Amygdala (tissue), 56 donors: ENCODE measurements at places on chromosomes 16 and 17.

DNA sequence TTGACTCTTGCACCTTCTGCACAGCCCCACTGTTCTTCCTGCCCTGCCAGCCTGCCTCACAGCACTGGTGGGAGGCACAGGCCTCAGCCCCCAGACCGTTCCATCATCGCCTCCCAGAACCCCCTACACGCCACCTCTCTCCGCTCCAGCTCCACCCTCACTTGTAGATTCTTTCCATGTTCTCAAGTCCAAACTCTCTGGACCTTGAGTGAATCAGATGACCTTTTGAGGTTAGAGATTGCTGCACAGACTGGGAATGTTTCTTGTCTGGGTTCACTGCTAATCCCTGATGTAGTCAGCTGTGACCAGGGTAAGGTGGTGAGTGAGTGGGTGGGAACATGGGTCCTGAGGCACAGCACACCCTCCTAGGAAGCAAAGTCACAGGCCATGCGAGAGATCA lies 272.4 kb downstream of the IRF8 start:
- DNase-seq = no peak

GRCh38 chr17:53150101-53150698 lies 672.5 kb upstream of the KIF2B start:
- no peak for DNase-seq

- DNase-seq = no peak
Observed at GRCh38 chr17:45974916-45975630, 24.0 kb upstream of the STH start.

DNA sequence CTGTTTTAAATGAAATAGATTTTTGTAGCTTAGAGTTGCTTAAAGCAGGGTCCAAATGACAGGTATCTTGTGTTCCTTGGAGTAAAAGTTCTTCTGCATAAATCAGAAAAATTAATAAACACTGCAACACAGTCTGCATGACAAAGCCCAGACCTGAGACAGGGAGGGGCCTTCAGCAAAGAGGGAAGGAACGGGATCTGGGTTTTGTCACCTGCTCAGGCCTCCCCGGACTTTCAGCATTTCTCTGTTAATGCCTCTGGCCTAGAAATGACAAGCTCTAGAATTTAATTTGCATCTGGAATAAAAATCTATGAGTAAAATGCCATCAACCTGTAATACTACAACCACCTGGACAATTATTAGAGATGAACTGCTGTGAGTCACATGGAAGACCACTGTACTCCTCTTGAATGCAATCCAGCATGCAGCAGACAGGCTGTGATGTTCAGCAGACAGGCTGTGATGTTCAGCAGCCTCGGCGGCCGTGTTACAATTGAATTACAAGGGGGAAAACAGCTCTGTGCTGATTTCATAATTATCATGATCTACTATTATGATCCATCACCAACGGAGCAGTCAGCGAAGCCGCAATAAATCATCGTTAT lies 170.2 kb downstream of the TOX3 start:
- no peak for DNase-seq

- DNase-seq = no peak
Observed at GRCh38 chr17:39676198-39676819, 8.1 kb downstream of the PNMT start.

DNA sequence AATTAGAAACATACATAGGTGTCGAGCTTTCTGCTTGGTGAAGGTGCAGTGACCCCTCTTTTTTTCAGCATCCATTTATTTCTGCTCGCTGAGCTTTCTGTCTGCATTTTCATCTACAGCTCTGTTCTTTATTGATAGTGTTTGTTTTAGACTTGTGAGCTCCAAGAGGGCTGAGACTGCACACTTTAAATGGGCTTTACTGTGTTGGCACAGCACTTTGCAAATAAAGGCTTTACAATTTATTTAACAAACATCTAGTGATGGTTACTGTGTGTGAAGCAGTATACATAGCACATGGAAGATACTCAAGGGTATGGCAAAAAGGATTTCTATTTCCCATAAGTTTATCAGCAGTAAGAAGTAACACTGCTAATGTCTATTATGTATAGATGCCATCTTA lies 563.7 kb upstream of the HSBP1 start:
- no peak for DNase-seq

DNA sequence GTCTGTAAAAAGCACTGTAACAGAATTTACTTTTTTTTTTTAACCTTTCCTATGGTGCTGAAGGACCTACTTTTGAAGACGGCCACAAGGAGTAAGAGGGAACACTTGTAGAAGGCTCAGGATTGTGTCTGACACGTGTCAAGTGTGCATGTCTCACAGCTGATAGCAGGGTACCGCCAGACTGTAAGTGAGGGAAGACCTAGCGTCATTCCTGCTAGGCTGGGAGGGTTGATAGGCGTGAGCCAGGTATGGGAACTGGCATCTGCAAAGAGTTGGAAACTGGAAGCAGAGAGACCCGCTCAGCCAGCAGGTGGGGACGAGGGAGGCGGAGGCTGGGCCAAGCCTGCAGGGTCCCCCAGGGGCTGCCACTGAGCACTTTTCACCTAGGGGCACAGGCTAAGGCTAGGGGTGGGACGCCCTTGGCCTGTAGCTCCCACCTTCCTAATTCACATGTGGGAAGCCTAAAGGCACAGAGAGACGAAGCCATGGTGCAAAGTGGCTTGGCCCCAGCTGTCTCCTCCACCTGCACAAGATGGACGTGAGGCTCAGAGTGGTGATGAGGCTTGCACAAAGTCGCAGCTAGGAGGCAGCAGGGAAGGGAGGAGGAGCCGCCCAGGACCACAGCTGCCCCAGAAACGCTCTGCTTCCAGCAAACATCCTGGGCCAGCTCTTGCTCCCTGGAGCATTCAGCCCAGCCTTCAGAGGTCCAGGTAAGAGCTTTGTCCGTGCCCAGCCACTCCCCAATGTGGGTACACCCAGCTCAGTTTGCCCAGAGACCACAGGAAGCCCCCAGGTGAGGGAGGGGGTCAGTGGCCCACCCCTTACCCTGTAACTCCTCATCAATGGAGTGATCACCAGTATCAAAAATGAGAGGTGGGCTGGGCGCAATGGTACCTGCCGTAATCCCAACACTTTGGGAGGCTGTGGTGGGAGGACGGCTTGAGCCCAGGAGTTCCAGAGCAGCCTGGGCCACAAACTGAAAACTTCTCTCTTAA lies 18.9 kb downstream of the VASN start:
- DNase-seq = no peak

GRCh38 chr17:44965481-44966234 lies 2.4 kb downstream of the C1QL1 start:
- DNase-seq = no peak

DNA sequence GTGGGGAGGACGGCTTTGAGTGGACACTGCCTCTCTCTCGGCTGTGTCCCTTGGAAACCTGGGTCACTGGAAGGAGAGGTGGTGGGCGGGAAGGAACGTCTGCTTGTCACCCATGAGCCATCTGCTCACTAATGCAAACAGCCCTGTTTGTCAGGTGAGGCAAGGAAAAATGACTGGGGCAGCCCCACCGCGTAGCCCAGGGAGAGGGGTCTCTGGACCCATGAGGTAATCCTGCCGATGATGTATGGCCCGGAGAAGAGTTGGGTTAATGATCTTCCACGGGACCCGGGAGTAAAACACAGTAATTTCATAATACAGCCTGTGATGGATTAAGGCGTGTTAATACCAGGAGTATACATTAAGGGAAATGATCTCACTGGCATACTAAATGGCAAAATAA lies 197.0 kb downstream of the CYLD start:
- no peak for DNase-seq

DNA sequence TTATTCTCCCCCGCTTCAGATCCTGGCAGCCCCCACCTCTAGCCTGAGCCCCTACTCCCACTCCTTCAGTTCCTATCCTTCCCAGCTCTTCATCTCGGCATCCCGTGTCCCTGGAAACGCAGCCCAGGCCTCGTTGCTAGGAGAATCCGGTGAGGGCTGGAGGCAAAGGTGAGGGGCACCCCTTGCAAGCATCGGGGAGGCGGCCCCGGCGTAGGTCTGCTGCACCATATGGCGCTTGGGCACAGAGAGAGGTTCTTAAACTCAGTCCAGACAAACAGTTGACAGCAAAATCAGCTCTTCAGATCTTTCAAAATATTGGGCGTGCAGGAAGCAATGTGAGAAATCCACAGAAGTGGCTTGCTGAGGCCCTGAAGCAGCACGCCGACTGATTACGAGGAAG lies 15.0 kb downstream of the SLC38A8 start:
- no peak for DNase-seq

GRCh38 chr16:27980076-27980775 lies 83.3 kb downstream of the GSG1L start:
- no peak for DNase-seq

DNA sequence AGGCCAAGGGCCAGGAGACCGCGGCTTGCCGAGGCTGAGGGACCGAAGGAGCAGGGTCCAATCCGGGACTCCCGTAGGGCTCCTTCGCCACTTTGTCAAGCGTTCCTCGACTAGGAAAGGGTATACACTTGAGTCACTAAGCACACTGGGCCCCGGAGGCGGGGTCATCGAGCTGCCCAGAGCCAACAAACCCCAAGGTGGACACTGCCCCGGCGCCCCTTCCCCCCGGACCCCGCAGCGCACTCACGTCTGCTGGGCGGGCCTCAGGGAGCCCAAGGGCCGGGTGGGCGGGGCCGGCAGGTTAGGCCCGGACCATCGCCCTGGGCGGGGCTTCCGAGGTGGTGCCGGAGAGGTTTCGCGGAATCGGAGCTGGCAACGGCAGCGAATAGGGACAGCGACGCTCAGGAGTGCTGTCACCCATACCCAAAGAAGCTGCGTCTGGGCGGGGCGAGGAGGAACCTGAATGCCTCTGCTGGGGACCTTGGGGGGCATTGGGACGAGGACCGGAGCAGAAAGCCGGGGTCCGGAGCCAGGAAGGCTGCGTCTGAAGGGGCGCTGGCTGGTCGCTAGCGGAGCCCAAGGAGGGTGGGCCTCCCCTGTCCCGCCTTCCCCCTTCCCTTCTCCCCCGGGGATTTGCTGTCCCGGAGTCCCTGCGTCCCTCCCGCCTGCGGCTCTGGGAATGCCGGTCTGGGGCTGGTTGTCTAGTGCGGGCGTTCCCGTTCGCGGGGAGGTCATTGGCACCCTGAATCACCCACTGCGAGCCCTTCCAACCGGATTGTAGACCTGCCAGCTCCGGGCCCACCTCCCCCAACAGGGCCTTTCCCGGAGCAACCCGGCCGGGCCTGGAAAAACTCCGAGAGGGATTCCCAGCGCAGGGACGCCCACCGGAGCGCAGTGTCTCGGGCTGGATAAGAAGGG lies 118.2 kb upstream of the SMURF2 start:
- DNase-seq = no peak

- DNase-seq = no peak
Observed at GRCh38 chr17:49715717-49716279, 8.0 kb upstream of the SLC35B1 start.

DNA sequence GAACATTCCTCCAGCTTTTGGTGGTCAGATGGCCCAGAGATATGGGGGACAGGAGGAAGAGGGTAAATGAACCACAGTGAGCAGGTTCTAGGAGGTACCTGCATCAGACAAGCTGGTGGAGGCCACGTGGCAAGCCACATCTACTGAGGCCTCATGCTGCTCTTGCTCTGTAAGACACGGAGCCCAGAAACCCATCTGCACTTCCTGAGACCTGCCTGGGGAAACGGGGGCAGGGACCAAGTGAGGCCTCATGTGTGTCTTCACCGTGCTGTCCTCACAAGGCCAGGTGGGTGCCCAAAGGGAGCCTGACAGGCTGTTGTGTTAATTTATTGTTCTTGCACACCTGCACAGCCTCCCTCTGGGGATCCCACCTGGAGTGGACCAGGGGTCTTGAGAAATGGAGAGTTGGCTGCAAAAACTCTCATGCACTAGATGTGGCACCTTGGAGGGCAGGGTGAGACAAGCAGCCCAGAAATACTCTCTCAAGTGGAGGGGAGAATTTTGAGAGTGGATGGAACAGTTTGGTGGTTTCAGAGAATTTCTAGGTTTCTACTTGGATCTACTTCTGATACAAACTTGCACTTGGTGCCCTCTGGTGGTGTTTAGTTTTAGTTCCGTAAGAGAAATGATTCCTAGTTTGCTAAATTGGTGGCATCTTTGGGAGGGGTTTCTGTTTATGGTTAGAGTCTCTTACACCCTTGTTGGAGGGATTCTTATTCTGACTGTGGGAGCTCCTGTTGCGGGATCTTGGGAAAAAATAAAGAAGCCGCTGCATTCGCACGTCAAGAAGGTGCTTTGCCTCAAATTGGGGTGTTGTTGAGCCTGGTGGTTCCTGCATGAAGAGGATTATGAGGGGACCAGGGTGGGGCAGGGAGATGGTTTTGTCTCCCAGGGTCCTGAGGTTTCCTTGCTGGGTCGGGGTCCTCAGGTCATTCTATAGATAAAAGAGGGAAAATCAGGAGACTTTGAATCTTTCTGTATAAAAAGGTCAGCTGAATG lies 47.5 kb downstream of the SLC6A2 start:
- DNase-seq = no peak

DNA sequence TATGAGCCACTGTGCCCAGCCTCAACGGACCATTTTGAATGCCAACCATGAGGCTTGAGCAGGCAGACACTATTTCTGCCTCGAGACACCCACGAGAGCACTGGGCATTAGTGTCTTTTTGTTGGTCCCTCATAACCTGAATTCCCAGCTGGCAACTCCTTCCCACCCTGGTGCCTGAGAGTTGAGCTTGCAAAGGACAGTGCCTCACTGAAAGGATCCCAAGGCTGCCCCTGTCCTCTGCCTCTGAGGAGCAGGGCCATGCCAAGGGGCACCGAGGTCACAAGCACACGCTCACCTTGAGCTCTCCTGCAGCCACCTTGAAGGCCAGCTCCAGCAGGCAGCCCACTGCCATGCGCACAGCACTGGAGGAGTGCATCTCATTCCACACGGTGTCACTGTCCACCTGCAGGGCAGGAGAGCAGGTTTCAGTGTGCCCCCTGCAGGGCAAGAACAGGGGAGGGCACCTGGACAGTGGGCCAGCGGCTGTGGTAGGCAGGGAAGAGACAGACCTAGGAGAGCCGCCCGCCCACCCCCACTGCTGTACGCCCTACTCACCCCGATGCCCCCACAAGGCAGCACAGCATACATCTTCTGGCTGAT lies 12.8 kb downstream of the G6PC3 start:
- DNase-seq = no peak

DNA sequence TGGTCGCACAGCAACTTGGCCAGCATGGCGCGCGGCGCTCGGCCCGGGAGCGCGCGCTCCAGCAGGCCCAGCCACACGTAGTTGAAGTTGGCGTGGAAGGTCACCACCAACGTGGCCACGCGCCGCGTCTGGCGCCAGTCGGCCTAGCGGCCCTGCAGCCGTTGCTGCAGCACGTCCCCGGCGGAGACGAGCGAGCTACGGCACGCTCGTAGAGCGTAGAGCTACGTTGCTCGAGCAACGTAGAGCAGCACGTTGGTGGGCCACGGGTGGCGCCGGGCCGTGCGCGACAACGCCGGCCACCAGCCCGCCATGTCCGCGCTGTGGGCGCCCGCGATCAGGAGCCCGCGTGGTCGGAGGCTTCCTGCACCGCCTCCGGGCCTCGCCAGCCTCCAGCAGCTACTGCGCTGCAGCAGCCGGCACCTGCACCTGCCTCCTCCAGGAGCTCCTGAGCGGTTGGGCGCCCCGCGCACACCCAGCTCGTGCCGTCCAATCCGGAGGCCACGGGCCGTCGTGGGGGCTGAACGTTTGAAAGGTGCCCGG lies 13.4 kb upstream of the SULT1A1 start:
- peak; percentile 30 for DNase-seq
